ENCODE measurements at places on chromosomes 3 and 15. TPM values are rescaled to one million over a fixed set of nuclear protein-coding genes. Genes with fewer than 3 reads are reported as not detected.

Gene SLC51B
- not detected for total RNA-seq

Gene FSIP1
- 0.63 TPM for total RNA-seq

Gene TAGLN3
- not detected for total RNA-seq

Gene CLSTN2
- total RNA-seq: not detected

Gene IL17RE
- 22.7 TPM for total RNA-seq

Gene ATP13A5
- total RNA-seq: not detected

Gene HESX1
- total RNA-seq: 3.4 TPM

Gene FEZF2
- total RNA-seq: not detected

Gene MINDY2
- total RNA-seq: 18.4 TPM

Gene CHRNA3
- total RNA-seq: not detected

Gene GRK7
- not detected for total RNA-seq

Gene INKA1
- total RNA-seq: 0.40 TPM

Gene DUOXA2
- not detected for total RNA-seq

Gene PLA2G4E
- total RNA-seq: not detected

Gene GOLGA6L4
- 1.8 TPM for total RNA-seq

Gene LRTM1
- total RNA-seq: not detected

Gene WNT7A
- 4.7 TPM for total RNA-seq

Gene ATP10A
- total RNA-seq: not detected

Gene RIOX2
- 33.1 TPM for total RNA-seq

Gene RBM5
- total RNA-seq: 90.2 TPM

Gene TMCO5A
- 0.35 TPM for total RNA-seq

Gene CCR1
- 0.28 TPM for total RNA-seq

Gene DBR1
- 18.4 TPM for total RNA-seq

Gene CDHR4
- total RNA-seq: 2.0 TPM

Gene GOLGA6D
- not detected for total RNA-seq

Gene ARGFX
- not detected for total RNA-seq

Gene AP3B2
- not detected for total RNA-seq

Gene DGKG
- total RNA-seq: 9.8 TPM

Gene SEMA7A
- total RNA-seq: 14.5 TPM

Gene CLRN1
- not detected for total RNA-seq

Gene SLC2A2
- not detected for total RNA-seq

Gene ZBBX
- total RNA-seq: 0.38 TPM

All from PC-9 (cell line).